ENCODE measurements at places on chromosomes 4 and X.

DNA sequence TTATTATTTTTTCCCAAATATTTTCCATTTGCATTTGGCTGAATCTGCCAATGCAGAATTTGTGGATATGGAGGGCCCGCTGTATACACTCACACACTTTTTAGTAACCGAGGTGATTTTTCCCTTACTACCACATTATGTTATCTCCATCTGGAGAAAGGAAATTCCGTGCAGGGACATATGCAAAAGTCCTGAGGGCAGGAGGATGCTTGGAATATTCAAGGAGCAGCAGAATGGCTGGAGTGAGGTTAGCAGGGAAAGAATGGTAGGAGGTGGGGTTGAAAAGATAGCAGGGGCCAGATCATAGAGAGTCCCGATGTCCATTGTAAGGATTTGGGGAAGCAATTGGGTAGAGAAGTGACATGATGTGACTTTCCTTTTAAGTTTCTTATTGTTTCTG, 11.5 kb upstream of the RNF212 start:
- DNase-seq, result no peak

GRCh38 chr4:52961666-52962412, 99.7 kb downstream of the RASL11B start:
- DNase-seq, result no peak

GRCh38 chr4:1051472-1051871, 40.0 kb downstream of the FGFRL1 start:
- DNase-seq, result no peak

DNA sequence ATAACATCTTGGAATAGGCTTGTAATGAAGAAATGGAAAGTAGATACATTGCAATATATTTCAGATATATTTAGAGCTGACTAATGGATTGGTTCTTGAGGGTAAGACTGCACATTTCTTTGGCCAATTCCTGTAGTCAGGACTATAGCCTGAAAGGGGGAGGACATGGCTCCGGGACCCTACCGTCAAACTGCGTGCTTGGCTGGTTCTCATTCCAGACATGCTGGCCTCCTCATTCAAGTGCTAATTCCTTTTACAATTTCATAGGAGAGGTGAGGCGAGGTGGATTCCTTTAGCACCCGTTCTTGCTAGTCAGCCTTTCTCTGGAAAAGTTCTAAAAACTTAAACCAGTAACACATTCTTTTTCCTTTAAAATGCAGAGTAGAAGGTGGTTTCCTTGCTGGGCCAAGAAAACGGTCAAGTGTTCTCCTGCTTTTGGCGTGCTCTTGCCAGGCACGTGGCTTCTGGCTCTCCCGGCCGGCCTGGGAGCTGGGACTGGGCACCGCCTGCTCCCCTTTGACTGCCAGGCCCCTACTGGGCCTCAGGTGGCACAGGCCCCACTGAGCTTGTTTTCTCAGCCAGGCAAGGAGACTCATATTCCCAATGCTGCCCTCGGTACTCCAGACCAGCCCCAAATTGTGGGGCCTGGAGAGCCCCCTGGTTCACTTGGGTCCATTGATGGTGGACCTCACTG, 167.2 kb downstream of the STK32B start:
- no peak for DNase-seq

- DNase-seq, result no peak
Observed at GRCh38 chr4:81606166-81606565, 134.5 kb upstream of the RASGEF1B start.

GRCh38 chrX:107480272-107480671, 30.8 kb downstream of the FRMPD3 start:
- DNase-seq, result no peak

GRCh38 chr4:476501-476900, 22.5 kb downstream of the ZNF721 start:
- DNase-seq, result no peak

DNA sequence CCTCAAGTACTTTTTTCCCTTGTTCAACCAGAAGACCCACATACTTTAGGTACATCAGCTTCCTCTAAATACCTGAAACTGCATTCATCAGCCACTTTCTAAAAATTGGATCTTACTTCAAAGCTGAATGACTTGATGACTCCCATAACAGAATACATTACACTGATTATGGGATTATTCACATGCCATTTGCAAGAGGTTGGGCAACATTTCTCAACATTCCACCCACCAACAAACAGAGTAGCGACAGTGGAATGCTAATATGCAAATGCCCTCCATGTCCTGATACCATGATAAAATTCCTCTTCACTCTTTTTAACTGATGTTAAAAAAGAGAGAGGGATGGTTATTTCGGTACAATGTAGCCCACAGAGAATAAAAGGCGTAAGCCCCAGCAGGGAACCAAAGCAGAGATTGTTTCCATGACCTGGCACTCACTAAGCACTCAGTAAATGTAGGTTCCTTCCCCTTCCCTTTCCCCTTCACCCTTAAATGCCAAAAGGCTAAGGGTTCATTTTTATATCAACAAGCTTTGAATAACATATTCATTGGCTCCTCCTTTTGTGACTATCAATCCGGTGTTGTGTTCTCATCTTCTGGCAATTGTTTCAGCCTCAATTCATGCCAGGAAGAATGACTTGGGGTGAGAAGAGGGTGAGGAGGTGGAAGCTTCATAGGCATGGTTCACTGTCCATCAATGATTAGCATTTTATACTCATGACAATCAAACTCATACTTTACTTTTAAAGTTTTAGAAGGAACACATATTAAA, 317.2 kb downstream of the DHX15 start:
- no peak for DNase-seq

DNA sequence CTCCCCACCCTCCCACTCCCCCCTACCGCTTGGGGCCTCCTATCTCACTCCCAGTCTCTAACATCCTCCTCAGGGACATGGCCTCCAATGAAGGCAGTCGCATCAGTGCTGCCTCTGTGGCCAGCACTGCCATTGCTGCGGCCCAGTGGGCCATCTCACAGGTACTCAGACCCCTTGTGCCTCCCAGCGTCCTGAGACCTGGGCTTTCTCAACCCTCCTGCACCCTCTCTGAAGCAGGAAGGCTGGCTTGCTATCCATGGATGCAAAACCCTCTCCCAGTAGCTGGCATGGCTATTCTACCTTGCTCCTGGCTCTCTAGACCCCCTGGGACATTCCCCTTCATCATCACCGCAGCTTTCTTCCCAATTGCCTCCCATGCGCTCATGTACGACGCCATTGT, 13.3 kb upstream of the UBA1 start:
- no peak for DNase-seq

DNA sequence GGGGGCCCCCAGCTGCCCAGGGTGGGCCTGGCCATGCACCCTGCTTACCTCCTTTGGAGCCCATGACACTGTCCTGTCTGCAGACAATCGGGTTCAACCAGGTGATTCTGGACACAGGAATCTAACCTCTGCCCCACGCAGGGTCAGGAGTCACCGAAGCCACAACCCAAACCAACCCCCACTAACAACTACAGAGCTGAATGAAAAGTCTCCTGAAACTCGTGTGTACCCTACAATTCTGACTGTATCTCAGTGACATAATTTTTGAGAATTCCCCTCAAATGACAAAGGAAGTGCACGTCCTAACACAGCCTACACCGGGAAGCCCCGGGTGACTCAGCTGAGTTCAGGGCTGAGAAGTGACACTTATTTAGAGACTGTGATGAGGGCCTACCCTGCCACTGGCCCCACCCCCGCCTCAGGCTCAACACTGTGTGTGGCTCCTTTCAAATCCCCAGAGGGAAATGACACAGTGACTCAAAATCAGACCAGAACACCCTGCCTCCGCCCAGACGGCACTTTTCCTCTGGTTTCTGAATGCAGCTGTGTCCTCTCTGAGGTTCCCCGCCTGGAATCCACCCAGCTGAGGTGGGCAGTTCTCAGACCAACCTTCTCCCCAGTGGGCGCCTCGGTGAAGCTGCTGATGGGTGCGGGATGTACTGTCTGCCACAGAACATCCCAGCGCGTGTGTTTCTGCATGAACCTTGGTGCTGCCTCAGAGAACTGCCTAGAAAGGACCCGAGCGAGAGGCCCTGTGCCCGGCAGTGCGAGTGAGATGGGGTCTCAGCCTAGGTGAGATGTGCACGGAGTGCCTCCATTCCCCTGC, 9.9 kb downstream of the TNIP2 start:
- peak; percentile 86 for DNase-seq

DNA sequence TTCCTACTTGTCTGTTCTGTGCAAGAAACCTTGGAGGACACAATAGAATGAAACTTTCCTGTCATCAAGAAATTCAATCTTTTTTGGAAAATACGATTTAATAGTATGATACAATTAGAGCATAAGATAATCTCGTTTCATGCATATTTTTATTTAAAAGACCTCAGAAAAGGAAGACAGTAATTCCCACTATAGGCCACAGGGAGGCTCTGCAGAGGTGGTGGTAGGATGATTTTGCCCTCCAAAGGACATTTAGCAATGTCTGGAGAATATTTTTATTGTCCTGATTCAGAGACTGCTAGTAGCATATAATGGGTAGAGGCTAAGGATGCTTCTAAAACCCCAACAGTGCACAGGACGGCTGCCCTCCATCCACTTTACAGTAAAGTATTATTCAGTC, 68.7 kb downstream of the PAK3 start:
- no peak for DNase-seq

DNA sequence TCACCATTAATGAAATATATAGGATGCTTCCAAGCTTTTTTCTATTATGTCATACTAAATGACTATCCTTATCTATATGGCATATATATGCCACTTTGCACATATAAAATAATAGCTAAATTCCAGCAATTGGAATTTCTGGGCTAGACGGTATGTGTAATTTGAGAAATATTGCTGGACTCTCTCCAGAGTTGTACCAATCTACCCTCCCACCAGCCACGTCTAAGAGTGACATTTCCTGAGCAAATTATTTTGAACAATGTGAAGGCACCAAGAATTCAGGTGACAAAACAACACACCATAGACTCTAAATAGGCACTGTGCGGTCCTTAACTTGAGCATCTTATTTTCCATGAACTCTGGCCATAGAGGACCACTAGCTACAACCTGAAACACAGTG, 62.3 kb downstream of the RFC1 start:
- no peak for DNase-seq

- DNase-seq, result no peak
Observed at GRCh38 chr4:159828687-159829086, 725.8 kb downstream of the RAPGEF2 start.

GRCh38 chrX:121639781-121640180, 592.4 kb downstream of the GLUD2 start:
- DNase-seq, result no peak

DNA sequence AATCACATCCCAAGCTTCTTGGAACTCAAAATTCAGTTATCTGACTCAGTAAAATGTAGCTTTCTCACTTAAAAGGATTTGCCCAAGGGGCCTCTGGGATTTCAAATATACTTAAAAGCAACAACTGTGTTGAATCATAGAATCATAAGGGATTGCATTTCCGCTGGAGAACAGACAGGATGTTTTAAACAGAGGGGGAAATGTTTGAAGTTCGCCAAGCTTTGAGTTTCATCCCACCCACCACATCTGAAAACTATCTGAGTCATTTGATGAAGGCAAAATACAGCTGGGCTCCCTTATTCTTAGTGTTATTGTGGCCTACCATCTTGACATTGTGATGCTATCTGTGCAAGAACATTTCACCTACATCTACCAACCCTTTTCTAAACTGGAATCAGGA, 73.5 kb downstream of the PPP1R2C start:
- DNase-seq, result no peak

DNA sequence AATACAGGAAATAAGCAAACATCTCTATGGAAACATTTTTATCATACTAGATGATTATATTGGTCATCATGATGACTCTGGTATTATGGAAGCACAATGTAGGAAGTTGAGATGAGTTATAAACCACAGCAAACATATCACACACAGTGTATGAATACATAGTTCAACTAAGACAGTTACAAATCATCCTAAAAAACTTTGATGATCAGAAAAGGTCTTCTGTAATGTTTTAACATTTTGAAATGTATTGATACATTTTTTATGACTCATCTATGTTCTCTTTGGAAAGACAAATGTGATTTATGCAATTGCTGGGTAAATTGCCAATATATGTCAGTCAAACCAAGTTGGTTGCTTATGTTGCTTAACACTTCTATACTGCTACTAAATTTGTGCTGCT, 4.8 kb downstream of the CXCL3 start:
- DNase-seq, result no peak

- no peak for DNase-seq
Observed at GRCh38 chr4:127997534-127998388, 32.6 kb downstream of the ABHD18 start.

GRCh38 chr4:47222276-47222675, 190.9 kb downstream of the GABRB1 start:
- no peak for DNase-seq

GRCh38 chr4:170336238-170336775, 246.6 kb upstream of the AADAT start:
- DNase-seq, result no peak

DNA sequence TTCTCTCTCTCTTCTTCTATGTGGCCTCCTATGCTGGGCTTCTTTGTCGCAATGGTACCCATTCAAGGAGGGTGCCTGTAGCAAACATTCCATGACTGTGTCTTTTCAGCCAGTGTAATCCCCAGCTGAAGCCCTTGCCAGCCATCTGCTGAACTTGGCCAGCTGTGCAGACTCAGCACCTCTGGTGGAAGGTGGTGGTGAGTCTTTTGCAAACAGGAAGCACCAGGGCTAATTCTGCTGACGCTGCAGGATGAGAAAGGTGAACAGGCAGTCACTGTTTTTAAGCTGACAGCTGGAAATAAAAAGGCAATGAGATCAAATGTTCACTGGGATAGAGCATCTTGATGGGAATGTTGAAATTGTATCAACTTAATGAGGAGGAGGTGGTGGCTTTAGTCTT, 298.7 kb upstream of the CLNK start:
- no peak for DNase-seq

DNA sequence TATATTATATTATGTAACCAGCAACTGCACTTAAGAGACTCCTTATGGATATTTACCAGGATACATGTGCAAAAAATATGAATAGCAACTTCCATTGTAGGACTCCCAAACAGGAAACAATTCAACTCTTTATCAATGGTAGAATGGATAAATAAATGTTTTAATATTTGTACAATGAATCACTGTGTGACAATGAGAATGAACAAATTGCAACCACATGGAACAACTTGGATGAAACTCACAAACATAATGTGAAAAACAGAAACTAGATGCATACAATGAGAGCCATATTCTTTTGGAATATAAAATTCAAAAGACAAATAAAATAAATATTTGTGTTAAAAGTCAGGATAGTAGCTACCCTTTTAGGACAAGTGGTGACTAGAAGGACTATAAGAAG, 1015.7 kb downstream of the TECRL start:
- no peak for DNase-seq

GRCh38 chr4:98566361-98567008, 91.9 kb downstream of the TSPAN5 start:
- no peak for DNase-seq

GRCh38 chr4:13378973-13379759, 105.0 kb downstream of the RAB28 start:
- no peak for DNase-seq

DNA sequence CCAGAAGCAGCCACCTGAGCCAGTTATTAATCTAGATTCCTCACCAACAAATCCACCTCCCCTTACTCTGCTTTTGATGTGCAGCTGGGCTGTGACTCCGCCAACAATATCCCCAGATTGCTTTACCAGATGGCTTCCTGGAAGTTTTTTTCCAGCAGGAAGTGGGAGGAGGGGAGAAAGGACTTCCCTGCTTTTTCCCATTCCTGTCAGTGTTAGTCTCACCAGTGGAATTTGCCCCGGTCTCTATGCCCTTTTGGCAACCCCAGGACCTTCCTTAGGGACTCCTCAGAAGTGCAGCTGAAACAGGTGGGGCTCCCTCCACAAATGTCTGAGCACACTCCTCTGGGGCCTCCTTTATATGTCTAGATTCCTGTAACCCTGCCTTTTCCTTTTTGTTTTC, 465.2 kb upstream of the IGFBP7 start:
- DNase-seq, result no peak

- DNase-seq, result no peak
Observed at GRCh38 chr4:151659601-151660364, 101.0 kb downstream of the GATB start.
